ENCODE measurements at places on chromosomes 2 and 18.

DNA sequence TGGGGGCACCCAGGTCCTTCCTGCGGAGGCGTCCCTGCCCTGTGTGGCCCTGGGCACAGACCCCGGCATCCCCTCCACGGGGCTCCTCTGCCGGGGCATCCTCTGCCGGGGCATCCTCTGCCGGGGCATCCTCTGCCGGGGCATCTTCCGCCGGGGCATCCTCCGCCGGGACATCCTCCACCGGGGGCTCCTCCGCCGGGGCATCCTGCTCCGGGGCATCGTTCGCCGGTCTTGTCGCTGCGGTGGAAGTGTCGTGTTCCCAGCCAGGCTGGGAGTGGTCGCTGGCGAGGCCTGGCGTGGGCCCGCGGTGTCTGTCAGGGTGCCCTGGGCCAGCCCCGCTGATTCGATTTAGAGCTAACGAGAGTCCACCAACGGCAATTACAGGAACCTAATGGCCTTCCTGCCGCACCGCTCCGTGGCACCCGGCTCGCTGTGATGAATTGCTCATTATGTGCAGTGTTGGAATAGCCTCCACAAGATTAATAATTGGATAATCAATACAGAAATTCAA, 115.1 kb downstream of the NFATC1 start:
- DNase-seq, result no peak

DNA sequence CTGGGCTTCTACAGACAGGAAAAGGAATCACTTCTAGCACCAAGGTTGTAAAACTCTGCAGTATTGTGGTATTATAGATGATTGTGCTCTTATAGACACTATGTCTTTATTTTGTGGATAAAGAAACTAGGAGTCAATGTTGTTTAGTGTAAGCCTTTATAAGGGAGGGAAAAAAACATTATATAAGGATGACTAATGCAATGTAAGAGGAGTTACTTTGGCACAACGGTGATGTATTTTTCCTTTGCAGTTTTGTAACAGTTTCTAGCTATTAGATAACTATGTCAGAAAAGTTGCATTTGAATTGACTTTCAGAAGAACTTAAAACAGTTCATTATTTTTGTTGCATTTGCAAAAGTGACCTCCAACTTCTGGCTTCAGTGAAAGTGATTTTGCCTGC, 545.4 kb downstream of the CCDC85A start:
- no peak for DNase-seq

- DNase-seq, result no peak
Observed at GRCh38 chr18:38496222-38496793, 930.7 kb upstream of the CELF4 start.

- DNase-seq, result no peak
Observed at GRCh38 chr2:178330175-178331017, 120.6 kb downstream of the PRKRA start.

DNA sequence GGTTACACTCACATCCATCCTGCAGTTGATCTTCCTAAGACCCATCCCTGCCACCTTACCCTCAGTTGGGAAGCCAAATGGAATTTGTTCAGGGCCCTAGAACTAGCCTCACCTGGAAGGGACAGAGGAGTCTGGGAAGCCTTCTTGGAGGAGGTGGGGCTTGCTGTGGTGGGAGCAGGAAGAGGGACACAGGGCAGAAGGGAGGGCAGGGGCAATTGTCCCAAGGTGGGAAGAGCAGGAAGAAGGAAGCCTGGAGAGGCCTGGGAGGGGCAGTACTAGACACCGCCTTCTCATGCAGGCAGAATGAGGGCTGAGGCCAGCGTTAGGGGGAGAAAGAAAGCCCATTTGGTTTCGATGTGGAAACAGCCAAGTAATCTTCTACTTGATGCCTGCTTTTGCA, 34.1 kb upstream of the ASPRV1 start:
- no peak for DNase-seq

GRCh38 chr2:134143568-134143967, 110.3 kb upstream of the MGAT5 start:
- no peak for DNase-seq

DNA sequence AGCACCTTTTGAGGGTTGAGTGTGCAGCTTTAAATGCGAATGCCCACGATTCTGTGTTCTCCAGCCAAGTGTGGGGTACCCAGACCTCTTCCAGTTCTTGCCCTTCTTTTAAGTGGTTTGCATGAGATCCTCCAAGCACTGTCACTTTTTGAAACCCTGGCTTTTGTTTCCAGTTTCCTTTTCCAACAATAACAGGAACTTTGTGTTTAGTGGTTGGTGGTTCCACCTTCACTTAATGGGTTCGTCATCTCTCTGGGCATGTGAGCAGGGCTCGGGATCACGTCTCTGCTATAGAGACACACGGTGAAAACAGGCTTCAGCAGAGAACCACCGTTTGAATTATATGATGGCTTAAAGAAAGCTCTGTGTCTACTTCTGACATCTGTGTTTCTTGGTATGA, 197.6 kb downstream of the LDLRAD4 start:
- no peak for DNase-seq
